ENCODE measurements at places on chromosomes 12 and 14.

DNA sequence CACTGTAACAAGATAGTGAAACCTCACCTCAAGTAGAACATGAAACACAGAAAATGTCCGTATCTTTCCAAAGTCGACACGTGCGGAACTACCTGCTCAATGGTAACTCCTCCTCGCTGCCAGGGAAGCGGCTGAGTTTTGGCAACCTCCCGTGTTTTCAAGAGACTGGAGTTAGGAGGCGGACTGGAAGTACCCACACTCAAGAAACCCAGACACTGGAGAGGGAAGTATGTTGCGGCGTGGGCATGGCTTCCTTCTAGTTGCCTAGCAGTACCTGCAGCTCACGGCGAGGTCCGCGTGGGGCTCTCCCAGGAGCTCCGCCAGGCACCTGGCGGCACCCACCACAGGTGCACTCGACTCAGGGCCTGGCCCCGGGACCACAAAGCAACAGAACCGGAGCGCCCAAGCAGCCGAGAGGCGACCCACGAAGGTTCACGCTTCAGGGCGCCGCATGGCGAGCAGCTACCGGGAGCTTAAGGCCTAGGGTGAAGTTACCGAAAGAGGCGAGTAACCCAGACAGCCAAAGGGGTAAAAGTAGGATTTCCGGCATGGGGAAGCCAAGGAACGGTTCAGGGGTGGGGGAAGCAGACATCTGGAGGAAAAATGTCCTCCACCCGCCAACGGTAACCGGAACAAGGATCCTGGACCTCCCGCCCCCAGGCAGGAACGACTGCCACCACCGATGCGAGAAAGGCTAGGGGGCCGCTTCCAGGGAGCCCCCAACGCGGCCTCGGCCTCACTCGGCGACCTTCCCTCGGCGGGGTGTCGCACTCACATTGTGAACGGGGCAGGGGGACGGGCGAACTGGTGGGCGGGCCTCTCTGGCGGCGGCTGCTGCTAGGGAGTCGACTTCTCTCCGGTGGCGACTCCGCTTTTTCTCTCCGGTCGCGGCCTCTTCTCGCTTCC, 608 bp downstream of the PTGES3 start:
- peak; percentile 56 for DNase-seq

GRCh38 chr12:93167841-93168492, 209.8 kb upstream of the NUDT4 start:
- DNase-seq, result peak; percentile 43

- DNase-seq, result no peak
These were observed 276.5 kb upstream of the NPAS3 start for GRCh38 chr14:32662211-32662610.

DNA sequence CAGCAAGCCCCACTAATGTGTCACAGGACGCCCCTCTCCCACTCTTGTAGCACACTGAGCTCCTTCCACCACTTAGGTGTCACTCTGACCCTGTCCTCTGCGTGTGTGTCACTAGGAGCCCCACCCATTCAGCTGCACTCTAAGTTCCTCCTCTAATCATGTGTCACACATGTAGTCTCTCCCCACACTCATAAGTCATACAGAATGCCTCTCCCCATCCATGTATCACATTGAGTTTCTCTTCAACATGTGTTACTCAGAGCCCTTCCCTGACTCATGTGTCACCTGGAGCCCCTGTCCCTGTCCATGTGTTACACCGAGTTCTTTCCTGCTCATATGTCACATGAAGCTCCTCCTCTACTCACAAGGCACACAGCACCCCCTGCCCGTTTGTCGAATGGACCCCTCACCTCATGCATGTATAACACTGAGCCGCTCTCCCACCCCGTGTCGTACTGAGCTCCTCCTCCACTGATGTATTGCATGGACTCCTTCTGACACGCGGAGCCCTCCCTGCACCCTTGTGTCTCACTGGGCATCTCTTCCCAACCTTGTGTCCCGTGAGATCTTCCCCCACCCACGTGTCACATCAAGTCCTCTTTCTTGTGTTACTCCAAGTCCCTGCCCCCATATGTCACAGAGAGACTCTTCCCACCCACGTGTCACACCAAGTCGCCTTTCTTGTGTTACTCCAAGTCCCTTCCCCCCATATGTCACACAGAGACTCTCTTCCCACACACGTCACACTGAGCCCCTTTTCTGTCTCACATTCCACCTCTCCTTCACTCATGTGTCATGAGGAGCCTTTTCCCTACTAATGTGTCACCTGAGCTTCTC, 31.0 kb downstream of the RTL1 start:
- DNase-seq, result peak; percentile 15

DNA sequence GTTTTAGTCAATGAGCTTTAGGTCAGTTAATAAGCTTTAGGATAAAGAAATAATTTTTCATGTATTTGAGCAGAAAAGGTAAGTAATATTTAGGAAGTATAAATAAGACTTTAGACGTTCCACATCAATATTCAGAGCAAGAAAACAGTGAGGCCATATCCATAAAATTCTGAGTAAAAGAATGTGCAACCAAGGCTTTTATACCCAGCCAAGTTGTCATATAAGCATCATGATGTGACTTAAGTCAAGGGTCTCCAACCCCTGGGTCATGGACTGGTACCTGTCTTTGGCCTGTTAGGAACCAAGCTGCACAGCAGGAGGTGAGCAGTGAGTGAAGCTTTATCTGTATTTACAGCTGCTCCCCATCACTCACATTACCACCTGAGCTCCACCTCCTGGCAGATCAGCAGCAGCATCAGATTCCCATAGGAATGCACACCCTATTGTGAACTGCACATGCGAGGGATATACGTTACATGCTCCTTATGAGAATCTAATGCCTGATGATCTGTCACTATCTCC, 74.1 kb downstream of the ZNF664 start:
- DNase-seq, result no peak

GRCh38 chr14:74616507-74616906, 4.5 kb upstream of the LTBP2 start:
- DNase-seq, result peak; percentile 31

DNA sequence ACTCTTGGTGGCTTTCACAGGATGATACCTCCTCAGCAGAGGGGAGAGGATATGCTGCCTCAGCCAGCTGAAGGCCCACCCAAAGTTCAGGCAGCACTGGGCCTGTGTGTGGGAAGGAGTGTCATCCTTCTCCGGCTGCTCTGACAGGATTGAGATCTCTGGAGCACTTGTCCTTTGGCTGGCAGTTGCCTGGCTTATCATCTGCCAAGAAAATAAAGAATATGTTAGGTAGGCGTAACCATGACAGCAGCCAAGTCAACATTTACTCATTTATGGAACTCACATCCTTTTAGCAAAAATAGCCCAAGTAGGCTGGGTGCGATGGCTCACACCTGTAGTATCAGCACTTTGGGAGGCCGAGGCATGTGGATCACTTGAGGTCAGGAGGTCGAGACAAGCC, 68.5 kb downstream of the PPFIBP1 start:
- DNase-seq, result no peak

- DNase-seq, result peak; percentile 47
These were observed 5.7 kb downstream of the RAB35 start for GRCh38 chr12:120110550-120111501.

DNA sequence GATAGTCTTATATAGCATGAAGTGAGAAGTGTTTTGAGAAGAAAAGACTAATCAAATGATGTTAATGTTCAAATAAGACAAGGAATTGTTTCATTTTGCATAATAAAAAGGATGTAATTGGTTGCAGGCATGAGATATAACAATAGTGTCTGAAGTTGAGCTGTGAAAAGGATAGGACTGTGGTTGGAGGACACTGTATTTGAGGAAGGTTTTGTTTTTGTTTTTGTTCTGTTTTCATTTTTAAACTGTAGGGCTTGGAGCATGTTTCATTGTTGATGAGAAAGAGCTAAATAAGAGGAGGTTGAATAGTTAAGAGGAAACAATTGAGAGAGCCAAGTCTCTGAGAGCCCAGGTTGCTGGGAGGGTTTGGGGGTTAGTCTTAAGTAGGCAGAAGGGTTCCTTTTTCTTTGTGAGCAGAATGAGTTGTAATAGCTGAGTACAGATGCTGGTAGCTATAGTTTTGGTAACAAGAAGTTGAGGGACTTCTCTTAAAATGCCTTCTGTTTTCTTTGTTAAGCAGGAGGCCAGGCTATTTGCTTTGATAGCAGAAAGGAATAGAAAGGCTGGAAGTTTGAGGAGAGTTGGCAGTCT, 58.4 kb downstream of the CCDC91 start:
- DNase-seq, result no peak

- no peak for DNase-seq
These were observed 119.4 kb downstream of the KTN1 start for GRCh38 chr14:55699131-55700057.

DNA sequence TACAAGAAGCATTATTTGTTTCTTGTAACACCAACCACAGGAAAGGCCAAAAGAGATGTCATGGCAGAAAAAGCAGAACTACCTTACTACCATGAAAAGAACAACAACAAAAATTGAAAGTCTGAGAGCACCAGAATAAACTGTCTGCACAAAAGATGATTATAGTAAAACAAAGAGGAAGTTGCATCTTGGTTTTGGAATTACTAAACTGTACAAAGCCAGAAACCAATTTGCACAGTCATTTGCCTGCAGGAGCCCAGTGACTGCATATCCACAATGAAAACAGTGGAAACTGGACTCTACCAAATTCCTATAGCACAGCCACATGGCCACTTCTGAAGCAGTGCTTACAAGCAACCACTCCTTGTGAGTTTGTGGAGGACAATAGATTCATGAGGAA, 276.2 kb downstream of the SSPN start:
- DNase-seq, result no peak

- no peak for DNase-seq
These were observed 259.0 kb downstream of the CCDC59 start for GRCh38 chr12:82099216-82099615.

GRCh38 chr14:56975521-56975920, 165.2 kb upstream of the OTX2 start:
- DNase-seq, result no peak

GRCh38 chr14:74407801-74408154, 18.2 kb downstream of the SYNDIG1L start:
- DNase-seq, result no peak

- DNase-seq, result no peak
These were observed 27.9 kb downstream of the IRF2BPL start for GRCh38 chr14:77000340-77001270.

GRCh38 chr12:90969851-90970250, 14.9 kb upstream of the CCER1 start:
- DNase-seq, result no peak

- DNase-seq, result no peak
These were observed 34.2 kb downstream of the ABCC9 start for GRCh38 chr12:21906919-21907493.

DNA sequence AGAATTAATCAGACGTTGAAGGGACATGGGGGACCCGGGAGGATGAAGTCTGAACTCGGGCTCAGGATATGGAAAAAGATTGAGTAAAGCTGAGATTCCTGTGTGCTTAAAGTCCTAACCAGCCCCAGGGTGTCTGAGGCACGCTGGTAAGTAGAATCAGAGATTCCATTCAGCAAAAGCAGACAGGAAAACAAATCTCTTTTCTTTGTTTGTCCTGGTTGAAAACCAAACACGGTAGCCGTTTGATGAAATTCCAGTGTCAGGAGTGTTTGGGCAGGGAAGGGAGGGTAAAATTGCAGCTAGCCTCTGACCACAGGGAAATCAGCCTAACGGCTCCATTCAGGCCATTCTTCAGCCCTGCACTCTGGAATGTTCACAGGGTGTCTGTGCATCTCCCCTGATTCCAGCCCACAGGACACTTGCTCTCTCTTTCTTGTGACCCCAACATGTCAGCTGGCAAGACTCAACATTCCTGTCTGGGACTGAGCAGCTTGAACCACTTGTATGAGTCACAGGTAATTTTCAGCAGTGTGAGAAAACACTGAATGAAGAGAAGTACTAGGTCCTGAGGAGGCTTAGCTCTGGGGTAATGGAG, 31.0 kb downstream of the NINJ2 start:
- DNase-seq, result no peak

DNA sequence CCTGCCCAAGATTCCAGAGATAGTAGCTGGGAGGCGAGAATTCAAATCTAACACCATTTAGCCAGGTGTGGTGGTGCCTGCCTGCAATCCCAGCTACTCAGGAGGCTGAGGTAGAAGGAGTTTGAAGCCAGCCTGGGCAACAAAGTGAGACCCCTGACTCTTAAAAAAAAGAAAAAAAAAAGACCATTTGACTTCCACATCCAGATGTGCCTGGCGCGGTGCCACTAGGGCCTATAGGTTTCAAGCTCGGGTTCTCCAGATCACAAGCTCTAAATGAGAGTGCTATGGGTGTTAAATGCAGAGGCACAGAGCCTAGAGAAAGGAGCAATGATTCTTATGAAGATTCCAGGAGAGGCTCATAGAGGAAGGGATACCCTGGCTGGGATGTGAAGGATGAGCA, 22.5 kb downstream of the SYNE3 start:
- DNase-seq, result no peak

- no peak for DNase-seq
These were observed 153.5 kb downstream of the RBM19 start for GRCh38 chr12:113812411-113813228.

DNA sequence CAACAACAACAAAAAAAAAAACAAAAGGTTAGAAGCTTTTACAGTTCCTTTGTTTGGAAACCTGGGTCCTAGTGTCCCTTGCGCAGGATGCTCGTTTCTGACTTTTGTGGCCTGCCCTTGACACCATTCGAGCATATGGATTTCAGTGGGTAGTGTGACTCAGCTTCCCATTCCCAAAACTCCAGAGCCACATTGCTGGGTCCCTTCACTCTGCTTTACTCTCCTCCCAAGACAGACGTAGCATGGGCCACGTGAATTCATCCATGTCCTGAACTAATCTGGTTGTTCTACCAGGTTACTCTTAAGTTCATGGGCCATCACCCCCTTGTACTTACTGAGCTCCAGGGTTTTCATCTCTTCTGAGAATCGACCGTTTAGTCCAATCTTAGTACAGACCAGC, 68.0 kb upstream of the MAX start:
- DNase-seq, result no peak

DNA sequence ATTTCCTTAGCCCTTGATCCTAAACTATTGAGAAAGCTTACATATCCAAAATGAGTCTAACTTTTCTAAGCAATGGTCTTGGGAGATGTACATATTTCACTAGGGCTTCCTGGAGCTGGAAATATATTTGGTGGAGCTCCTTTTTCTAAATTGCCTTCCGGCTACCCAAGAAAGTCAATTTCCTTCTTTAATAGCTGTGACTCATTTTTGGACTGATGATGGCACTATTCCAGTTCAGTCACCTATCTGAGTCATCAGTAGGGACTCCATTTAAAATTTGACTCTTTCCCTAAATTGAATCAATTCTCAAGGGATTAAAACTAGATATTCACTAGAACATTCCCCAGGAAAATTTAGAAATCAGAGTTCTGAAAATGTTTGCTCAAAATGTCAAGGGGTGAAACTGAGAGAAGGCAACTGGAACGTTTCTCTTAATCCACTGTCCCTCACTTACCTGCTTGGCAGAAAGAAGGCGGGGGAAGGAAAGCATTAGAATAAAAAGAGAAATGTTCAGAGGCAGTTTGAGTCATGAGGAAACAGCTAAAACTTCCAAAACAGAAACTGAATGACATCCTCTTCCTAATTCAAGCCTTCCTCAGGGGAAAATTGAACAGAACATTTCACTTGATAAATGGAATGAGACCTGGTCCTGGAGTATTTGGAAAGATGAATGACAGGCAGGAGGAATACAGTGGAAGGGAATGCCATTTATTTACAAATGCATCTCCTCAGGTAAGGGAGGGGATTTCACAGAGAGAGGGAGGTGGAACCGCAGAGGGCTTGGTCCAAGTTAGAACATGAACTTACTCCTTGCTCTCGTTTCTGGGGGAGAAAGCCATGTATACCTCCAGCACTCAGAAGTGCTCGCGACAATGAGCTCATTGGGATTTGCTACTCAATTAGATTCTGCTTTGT, 91.2 kb downstream of the RGS6 start:
- DNase-seq, result no peak
